CD4-positive, alpha-beta T cell treated with Interleukin-10 for 1 hour (primary cell): ENCODE measurements at places on chromosomes 5 and 9.
A peak's percentile ranks its signal among the peaks of the same experiment; 100 is the strongest.

- no peak for DNase-seq
These were observed 14.4 kb downstream of the ERGIC1 start for GRCh38 chr5:172848419-172848818.

- peak; percentile 72 for DNase-seq
These were observed 25.2 kb downstream of the LNPEP start for GRCh38 chr5:96961053-96961452.

GRCh38 chr5:158884827-158885518, 214.7 kb downstream of the EBF1 start:
- DNase-seq: no peak

DNA sequence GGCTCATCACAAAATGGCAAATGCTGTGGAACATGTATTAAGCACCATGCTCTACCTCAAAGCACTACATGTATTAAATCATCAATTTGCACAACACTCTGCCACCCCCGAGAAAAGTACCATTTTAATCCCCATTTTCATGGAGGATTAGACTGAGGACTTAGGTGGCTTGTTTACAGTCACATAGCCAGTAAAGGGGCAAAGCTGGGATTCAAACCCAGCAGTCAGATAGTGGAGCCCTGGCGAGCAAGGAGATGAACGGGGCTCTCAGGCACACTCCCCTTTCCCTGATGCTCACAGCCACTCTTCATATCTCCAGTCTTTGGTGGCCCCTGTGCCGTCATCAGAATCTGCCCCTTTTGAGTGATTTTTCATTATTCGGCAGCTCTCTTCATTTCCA, 262.9 kb downstream of the DIRAS2 start:
- DNase-seq: no peak

GRCh38 chr9:70412832-70413463, 1.5 kb downstream of the KLF9 start:
- peak; percentile 42 for DNase-seq

DNA sequence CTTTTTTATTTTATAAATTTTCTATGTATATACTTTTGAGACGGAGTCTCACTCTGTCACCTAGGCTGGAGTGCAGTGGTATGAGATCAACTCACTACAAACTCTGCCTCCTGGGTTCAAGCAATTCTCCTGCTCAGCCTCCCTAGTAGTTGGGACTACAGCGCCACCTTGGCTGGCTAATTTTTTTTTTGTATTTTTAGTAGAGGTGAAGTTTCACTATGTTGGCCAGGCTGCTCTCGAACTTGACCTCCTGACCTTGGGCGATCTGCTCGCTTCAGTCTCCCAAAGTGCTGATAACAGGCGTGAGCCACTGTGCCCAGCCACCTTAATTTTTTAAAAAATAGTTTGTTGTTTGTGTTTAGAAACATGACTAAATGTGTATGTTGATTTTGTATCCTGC, 76.6 kb downstream of the FBXO4 start:
- no peak for DNase-seq

DNA sequence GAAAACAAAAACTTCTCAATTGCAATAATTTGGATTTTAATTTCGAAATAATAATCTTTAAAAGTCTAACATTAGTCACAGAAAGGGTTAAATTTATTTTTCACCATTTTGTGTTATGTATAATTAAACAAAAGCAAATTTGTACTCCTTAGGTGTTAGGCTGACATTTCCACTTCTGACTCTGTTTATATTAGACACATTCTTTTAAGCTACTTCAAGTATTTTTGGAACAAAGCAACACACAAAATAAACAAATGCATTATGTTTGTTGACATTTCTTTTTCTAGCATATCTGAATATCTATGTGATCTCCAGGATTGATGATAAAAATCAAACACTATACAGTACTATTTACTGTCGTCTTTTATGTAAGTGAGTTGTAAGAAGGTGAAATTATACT, 44.3 kb upstream of the NIPBL start:
- DNase-seq: no peak

DNA sequence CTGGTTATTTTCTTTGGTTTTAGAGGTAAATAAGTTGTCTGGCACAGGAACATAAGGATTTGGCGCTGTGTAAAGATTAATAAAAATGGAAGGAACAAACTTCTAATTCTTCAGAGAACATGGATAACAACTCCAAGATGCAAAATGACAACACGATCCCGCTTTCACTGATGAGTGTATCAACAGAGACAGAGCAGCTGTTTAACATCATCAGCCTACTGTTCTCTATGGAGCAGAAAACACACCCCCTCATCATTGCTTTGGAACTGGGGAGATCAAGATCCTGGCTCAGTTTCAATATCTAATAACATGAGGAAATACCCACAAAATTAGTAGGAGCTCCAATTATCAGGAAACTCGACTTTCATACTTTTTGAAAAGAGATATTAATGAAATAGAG, 8.3 kb upstream of the GAS1 start:
- no peak for DNase-seq

DNA sequence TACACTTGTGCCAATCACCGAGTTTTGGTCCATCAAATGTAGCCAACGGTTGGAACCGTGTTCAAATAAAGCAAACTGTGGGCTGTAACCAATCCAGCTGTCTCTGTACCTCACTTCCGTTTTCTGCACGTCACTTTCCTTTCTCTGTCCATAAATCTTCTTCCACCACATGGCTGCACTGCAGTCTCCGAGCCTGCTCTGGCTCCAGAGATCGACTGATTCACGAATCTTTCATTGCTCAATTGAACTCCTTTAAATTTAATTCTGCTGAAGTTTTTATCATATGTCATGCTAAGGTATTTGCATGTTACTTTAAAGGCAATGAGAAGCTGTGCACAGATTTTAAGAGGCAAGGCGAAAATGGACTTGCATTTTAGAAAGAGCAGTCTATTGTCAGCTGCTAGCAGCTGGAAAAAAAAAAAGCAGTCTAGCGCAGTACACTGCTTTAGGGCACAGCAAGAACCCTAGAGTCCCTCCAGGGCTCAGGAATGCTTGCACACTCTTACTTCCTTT, 13.2 kb downstream of the TTC39B start:
- DNase-seq: peak; percentile 54

GRCh38 chr9:19281801-19282200, 51.3 kb downstream of the DENND4C start:
- no peak for DNase-seq

- peak; percentile 53 for DNase-seq
These were observed 798 bp downstream of the REEP5 start for GRCh38 chr5:112921026-112921832.

DNA sequence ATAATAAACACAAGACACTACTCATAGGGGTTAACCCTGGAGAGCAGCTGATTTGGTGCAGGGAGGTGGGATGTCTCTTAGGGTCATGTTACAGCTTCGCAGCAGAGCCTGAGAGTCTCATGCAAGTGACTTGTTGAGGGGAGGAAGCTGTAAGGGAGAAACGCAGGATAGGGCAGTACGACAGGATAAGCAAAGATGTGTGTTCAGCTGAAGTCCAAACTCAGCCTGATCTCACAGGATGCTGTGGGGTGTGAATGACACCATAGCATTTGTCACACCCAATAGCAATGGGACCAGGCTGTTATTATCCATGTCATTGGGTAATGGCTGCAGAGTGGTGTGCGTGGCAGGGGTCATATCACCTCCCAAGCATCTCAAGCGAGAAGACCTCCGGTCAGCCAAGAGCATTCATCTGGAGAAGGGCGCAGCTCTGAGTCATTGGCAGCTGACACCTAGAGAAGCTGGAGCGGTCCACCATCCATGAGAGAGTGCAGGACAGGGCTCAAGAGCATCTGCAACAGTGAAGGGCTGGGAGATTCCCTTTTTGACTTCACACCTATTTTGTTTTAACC, 49.2 kb upstream of the RPL26L1 start:
- DNase-seq: no peak

GRCh38 chr5:14502294-14502690, 79.3 kb upstream of the OTULINL start:
- DNase-seq: no peak

- no peak for DNase-seq
These were observed 121.1 kb upstream of the SLC12A2 start for GRCh38 chr5:127962491-127962890.

DNA sequence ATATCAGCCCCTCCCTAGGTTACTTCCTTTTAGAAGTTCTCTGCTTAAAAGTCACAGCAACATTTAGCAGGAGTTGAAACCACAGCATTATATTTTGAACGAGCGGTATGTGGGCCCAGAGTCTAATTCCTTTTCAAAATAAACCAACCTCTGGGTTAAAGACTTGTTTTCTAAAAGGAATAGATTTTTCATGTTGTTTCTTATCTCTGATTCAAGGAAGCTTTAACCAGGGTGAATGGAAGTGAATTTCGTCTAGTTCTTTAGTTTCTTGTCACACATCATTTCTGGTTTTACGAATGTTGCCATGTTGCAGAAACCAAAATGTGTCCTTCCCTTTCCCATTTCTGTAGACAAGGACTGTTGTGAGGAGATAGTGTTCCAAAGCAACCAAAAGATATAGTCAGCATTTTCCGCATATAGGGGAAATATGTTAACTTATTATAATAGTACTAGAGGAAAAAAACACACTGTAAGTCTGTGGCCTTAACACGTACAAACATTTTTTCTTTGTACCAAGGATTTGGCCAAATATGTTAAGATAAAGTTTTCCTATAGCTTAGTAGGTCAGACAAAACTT, 142.4 kb downstream of the PCSK5 start:
- DNase-seq: no peak

DNA sequence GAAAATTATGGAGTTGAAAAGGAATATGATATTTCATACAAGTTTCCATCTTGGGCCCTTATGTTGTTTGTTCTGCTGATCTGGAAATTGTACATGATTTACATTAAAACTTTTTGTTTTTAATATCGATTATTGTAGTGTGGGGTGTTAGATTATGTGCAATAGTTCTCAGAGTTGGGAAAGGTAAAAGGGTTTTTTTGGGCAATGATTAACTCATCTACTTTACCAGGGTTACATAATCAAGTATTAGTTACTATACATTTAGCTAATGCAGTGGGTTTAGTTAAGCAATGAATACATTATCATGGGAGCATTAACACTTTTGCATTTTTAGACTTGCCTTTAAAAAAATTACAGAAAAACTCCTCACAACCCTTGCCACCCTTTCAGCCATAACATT, 134.0 kb downstream of the ZSWIM6 start:
- DNase-seq: no peak

GRCh38 chr5:143093452-143094086, 309.9 kb downstream of the NR3C1 start:
- no peak for DNase-seq

DNA sequence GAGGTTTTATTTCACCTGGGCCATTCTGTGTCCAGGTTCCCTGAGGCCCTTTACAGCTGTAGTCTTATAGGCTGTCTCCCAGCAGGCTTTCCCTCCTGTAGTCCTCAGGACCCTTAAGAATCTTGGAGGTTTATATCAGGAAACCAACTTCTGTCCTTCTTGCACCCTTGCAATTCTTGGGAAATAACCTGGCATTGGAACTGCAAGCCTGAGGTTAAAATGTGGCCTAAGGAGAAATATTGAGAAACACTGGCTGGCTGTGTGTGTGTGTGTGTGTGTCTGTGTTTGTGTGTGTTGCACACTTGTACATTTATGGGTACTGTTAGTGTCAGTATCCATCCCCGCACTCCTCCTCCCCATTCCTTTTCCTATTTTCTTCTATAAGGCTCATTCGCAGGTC, 168.9 kb downstream of the PAPPA start:
- DNase-seq: no peak

DNA sequence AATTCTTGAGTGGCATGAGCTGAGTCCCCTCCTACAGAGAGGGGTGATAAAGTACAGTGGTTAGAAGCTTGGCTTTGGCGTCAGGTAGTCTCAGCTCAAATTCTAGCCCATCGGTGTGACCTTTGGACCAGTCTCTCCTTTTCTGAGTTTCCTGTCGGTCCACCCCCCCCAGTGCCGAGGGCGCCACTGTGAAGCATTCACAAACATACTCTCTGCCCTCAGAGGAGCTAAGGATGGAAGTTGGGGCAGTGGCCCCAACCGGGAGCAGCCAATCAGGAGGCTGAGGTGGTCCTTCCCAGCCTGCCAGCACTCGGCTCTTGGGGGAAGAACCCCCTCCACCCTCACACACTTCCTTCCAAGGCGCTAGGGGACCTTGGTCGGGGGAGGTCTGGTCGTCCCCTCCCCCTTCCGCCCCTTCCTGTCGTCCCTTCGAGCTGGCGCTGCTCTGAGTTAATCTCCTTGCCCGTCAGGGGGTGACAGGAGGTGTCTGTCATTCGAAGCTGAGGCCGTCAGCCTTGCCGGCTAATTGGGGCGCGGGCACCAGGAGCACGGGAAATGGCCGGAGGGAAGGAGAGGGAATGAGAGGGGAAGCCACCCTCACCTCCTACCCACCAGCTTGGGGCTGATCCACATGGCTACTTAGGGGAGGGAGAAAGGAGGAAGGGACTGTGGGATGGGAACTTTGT, 53.0 kb downstream of the CXXC5 start:
- DNase-seq: no peak

- no peak for DNase-seq
These were observed 96.5 kb upstream of the ERCC6L2 start for GRCh38 chr9:95778957-95779356.

GRCh38 chr9:131410044-131410491, 16.2 kb downstream of the PRRC2B start:
- DNase-seq: peak; percentile 63

GRCh38 chr9:92120138-92120537, 4.9 kb upstream of the SPTLC1 start:
- no peak for DNase-seq

DNA sequence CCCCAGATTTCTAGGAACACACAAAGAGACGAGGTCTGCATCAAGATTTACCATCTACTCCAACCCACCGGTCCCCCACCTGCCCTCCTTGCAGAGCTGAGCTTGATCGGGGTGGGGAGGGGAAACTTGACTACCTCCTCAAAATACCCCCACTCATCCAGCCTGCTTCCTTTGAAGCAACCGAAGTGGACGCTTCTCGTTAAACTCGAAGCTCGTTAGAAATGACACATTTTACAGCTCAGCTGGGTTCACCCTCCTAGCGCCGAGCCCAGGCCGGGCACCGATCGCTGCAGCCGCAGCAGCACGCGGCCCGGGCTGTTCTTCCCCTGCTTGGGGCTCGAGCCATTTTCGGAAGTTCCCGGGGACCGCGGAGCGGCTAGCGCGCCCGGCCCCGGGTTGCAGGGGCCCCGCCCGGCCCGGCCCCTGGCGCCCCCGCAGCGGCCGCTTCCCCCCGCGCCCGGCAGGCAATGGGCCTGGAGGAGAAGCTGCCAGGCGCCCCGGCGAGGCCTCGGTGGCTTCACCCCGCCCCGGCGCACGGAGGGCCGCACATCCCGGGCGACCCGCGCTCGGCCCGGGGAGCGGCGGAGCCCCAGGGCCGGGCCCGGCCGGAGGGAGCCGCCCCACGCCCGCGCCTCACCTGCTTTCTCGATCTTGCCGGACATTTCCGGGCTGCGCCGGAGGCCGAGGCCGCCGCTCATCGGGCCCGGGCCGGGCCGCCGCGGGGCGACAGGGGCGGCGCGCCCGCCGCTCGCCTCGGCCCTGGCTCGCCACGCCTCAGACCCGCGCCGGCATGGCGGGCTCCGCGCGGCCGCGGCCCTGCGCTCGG, 530 bp downstream of the RAPGEF1 start:
- DNase-seq: peak; percentile 49
